ENCODE measurements at places on chromosomes 16 and 17.

DNA sequence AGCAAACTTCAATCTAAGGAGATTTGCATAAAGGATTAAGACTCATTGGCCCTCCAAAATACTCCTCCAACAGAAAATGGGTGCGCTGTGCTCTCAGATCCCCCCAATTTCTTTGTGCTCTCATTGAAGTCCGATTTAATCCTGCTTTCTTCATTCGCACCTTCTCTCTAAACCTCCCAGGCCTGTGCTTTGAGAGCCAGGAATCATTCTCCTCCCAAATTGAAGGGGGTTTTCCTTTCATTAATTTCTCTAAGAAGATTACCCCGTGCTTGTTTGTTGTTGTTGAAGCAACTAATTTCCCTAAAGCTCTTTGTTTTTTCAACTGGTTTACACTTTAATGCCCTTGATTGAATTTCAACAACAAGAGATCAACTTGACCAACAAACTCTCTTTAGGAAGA lies 304.2 kb upstream of the IRX3 start:
- no peak for DNase-seq

DNA sequence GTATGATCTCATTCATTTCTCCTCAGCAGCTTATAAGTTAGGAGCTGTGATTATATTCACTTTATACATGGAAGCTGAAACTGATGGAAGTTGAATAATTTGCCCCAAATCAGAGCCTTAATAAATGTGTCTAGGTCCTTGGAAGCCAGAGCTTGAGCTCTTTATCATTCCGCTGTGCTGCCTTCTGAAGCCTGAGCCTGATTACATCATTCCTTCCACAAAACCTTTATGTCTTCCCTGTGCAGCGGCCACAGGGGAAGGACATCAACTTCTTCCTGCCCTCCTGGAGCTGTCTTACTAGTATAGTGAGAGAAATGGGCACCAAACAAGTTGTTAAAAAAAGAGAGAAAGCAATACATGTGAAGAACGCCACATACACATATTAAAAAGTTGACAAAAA lies 6.8 kb downstream of the TNRC6C start:
- DNase-seq = no peak

GRCh38 chr16:51971184-51971583 lies 575.8 kb downstream of the TOX3 start:
- no peak for DNase-seq

DNA sequence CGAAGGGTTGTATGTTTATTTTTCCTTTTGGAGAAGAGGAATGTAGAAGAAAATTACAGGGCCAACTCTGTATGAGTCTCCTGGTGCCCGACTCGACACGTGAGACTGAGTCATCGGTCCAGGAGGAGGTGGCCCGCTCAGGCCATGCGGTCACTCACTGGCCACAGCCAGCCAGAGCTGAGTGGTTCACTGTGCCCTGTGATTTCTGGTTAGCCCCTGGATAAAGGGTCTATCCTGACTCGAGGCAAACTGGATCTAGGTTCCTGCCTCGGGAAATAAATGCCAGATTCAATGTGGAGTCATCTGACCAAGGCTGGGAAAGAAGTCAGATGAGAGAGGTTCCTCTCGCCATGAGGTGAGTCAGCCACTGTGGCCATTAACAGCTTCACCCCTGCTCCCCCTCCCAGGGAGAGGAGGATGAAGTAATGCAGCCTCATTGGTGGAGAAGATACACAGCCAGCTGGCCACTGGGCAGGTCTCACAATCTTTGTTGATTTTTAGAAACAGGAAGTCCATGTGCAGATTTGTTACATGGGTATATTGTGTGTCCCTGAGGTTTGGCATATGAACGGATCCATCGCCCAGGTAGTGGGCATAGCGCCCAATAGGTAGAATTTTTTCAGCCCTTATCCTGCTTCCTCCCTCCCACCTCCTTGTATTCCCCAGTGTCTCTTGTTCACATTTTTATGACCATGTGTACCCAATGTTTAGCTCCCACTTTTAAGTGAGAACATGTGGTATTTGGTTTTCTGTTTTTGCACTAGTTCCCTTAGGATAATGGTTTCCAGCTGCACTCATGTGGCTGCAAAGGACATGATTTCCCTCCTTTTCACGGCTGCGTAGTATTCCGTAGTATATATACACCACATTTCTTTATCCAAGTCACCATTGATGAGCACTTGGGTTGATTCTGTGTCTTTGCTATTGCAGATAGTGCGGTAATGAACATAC lies 21.7 kb upstream of the USP36 start:
- peak; percentile 95 for DNase-seq

Measured in HFF-Myc (cell line).